Adrenal gland (tissue), 19 donors: ENCODE measurements at places on chromosomes 6 and 20. TPM values are rescaled to one million over a fixed set of nuclear protein-coding genes. Genes with fewer than 3 reads are reported as not detected.

DNA sequence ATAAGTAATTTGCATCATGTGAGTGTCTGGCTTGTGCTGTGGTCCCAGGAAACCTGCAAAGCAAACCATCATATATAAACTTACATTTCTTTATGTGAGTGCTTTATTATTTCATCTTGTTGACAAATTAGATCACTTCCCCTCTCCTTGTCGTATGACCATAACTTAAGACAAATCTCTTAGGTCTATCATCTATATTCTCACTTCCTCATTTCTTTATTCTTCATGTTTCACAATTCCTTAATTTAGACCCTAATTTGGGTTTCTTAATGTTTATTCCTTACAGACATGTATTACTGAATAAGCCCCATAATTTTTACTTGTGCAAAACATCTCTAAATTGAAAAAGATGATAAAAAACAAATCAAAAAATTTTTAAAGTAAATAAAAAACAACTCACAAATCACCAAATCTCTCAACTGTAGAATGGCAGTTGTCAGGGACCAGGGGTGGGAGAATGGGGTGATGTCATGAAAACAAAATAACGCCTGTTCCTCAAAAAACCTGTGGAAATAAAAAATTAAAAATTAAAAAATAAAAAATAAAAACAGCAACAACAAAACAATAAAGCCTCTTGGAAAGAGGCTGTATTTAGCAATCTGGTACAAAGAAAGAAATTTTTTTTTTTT is 49.5 kb upstream of the FBXO30 start:
- H3K36me3 ChIP-seq = no peaks in the 10 kb centered on the region
- DNase-seq = no peak
- no peaks in the 10 kb centered on the region for H3K27me3 ChIP-seq
- H3K4me3 ChIP-seq = no peak overlapping the region
- no peaks in the 10 kb centered on the region for H3K4me1 ChIP-seq
- H3K27ac ChIP-seq = no peak overlapping the region

GRCh38 chr6:111925296-111925695 is 52.0 kb upstream of the FYN start:
- no peaks in the 10 kb centered on the region for H3K27me3 ChIP-seq
- DNase-seq = no peak
- H3K4me1 ChIP-seq = no peaks in the 10 kb centered on the region
- no peaks in the 10 kb centered on the region for H3K36me3 ChIP-seq
- no peak overlapping the region for H3K4me3 ChIP-seq
- no peak overlapping the region for H3K27ac ChIP-seq

- no peaks in the 10 kb centered on the region for H3K36me3 ChIP-seq
- H3K4me3 ChIP-seq = no peak overlapping the region
- no peaks in the 10 kb centered on the region for H3K4me1 ChIP-seq
- no peaks in the 10 kb centered on the region for H3K27me3 ChIP-seq
- no peak for DNase-seq
These were observed 621.8 kb downstream of the CDH26 start for GRCh38 chr20:60579941-60580515.

Gene BEND3
- total RNA-seq = 1.6 TPM

Gene RIPPLY2
- not detected for total RNA-seq
